Inflammatory macrophage treated with lipopolysaccharide for 4 hours (primary cell): ENCODE measurements at places on chromosomes 4 and X.

- DNase-seq: peak; percentile 58
Measured at GRCh38 chr4:40916880-40917279, 167.1 kb downstream of the NSUN7 start.

DNA sequence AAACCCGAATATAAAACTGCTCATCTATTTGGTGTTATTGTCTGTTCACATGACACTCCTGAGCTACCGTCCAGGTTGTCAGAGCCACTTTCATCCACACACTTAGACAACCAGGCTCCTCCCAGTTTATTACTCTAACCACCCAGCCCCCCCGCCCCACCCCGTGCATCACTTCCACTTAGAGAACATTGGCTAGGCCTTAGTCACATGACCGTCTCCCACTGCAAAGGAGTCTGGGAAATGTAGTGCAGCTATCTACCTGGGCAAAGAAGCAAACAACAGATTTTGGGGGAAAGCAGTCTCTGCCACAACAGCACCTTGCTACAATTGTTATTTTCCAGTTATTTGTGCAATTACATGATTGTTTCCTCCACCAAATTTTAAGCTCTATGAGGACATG is 57.6 kb upstream of the RBPJ start:
- DNase-seq: no peak

DNA sequence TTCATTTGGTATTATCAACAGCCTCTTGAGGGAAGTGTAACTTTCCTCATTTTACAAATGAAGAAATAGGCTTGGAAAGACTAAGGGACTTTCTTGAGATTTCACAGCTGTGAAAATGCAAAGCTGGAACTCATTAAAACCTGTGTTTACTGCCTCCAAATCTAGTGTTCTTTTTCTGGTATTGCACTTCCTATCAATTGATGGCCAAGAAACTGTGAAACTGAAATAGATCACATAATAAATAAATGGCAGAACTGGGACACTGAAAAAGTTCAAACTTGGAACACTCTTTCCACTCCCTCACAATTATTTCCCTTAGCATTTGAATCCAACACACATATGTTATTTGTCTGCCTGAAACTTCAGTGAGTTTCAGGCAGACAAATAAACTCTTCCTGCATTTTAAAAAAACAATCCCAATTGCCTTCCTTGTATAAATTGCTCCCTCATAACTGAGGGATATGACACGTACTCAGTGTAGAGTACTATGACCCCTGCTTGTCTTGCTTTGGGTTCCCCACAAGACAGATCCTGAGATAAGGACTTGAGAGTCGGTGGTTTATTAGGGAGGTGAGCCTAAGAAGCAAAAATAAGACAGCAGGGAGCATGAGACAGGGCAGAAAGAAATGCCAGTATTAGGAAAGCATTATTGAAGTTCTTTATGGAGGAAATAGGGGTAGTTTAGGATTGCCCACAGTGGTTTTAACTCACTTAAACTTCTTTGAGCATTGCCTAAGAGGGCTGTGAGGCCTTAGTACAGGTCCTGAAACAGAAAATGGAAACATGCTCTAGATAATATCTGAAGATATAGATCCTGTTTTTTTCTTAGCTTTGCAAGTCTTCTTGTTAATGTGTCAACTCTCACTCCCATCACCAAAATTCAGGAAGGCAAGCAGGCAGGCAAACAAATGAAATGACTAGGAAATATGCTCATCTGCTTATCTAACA is 33.9 kb downstream of the RTL3 start:
- DNase-seq: peak; percentile 27

DNA sequence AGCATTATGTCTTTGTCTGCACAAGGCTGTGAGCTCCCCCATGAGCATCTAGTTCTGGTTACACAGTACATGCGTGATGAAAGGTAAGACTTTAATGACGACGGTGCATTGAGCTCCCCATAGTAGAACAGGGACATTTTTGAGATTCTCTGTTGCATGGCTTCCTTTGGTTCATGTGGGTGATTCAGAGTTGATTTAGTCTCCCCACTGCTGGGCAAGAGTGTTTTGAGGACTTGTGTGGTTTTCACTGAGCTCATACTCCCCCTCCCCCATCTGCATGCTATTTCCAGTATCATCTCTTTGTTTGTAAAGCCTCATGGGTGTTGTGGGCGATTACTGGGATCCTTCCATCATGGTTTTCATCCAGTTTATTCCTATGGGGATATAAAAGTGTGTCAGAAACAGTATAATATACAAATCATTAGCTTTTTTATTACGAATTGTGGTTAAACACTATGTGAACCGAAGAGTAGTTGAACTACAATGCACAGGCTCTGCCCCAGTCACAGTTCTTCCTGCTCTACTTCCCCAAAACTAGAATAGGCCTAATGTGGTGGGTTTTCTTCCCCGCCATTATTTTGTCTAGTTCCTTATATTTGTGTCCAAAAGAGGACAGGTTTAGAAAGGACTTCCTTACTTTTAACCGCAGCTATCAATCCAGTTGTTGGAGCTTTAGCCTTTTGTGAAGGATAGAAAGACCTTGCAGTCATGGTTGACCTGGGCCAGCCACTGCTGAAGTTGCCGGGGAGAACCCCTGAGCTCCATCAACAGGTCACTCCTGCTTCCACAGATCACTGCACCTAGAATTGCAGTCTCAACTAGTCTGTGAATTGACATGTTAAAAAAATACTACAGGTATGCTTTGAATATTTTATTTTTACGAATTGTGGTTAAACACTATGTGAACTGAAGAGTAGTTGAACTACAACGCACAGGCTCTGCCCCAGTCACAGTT is 30.4 kb downstream of the KIT start:
- DNase-seq: peak; percentile 9

GRCh38 chrX:47193475-47194193 is at the start of gene UBA1:
Gene UBA1, plus strand, starts transcription at chrX:47193829. Its CDS starts 4,974 bp downstream, at chrX:47198803.
- peak; percentile 93 for DNase-seq
